Amniotic stem cell (primary cell): ENCODE measurements at places on chromosomes 1 and 21.
A peak's percentile ranks its signal among the peaks of the same experiment; 100 is the strongest.

- peak; percentile 36 for DNase-seq
These were observed 100.8 kb downstream of the UCK2 start for GRCh38 chr1:165928075-165928731.

GRCh38 chr21:20040768-20041167, 957.4 kb upstream of the NCAM2 start:
- DNase-seq = no peak

GRCh38 chr1:87165177-87165576, 163.5 kb upstream of the LMO4 start:
- no peak for DNase-seq

GRCh38 chr1:33009561-33009960, 27.1 kb downstream of the AK2 start:
- DNase-seq = no peak
